Stimulated activated CD8-positive, alpha-beta memory T cell treated with anti-CD3 and anti-CD28 coated beads, Interleukin-4, amount 100 ng/mL, for 1 hour (primary cell): ENCODE measurements at places on chromosomes 4 and X.

GRCh38 chr4:84159762-84160161 lies 339.3 kb downstream of the NKX6-1 start:
- DNase-seq, result no peak

DNA sequence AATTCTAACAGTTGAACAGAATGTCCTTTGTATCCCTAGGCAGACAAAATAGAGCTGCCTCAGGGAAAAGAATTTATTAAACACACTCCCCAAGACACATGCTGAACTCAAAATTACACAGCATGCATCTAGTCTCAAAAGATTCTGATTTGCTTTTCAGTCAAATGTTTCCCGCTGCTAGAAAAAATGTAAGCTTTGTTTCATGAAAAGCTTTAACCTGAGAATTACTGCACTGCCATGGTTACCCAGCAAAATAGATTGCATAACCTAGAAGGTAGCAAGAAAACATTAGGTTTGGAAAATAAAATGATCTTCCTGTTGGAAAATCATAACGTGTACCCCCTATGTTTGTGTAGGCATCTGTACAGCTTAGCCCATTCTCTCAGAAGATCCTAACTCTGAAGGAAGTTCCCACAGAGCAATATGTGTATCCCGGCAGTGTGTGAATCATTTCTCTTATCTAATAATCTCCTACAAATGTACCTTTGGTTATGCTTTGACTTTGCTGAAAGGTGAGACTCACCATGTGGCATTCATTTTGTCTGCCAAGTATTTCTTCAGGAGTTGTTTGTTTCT lies 646.9 kb downstream of the STPG2 start:
- no peak for DNase-seq

DNA sequence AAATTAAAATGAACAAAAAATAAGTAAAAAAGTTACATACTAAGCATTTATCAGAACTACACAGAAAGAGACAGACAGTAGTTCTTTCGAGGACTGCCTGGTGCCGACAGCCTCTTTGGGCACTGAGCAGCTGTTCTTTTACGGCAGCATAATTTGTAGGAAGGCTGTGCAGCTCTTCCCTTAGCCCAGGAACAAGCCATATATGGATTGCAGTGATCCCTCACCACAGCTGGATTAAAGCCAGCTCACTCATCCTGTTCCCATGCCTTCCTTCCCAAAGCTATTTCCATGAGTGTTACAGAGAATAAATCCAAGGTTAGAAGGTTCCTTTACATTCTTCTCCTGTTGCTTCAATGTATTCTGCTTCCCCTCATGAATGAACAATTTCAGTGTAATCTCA lies 71.7 kb downstream of the DDX60L start:
- DNase-seq, result no peak

GRCh38 chr4:151555151-151555945 lies 146.4 kb downstream of the FHIP1A start:
- DNase-seq, result no peak

- no peak for DNase-seq
Measured at GRCh38 chrX:107502316-107502715, 52.9 kb downstream of the FRMPD3 start.

GRCh38 chrX:56219700-56220099 lies 12.5 kb upstream of the KLF8 start:
- no peak for DNase-seq

DNA sequence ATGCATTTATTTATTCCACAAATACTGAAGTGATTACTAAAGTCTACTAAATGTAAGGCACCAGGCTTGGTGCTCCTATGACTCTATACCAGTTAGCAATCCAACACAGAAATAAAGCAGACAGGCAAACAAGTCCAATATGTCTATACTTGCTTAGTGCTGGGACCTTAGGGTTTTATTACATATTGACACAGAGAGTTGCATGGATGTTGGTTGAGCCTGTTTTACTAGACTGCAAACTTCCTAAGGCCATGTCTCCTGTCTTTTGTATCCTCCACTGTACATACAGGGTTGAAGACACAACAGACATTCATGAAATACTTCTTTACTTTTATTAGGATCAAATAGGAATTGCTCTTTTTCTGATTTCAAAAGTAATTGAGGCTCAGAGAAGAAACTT lies 69.0 kb downstream of the LNX1 start:
- no peak for DNase-seq

DNA sequence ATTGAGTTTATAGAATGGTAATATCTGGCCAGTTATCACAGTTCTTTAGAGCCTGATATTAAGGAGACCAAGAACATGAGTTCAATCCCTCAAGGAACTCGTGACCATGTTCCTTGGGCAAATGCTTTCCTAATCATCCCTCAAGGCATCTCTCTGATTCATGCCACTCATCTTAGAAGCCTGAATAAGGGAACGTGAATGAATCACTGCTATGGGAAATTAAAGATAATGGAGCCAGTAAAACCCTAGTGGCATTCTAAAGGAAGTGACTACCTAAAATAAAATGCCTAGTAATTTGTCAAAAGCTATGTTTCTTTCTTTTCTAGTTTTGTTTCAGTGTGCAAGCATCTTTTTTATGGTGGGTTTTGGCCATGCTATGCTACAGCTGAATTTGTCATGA lies 1161.3 kb downstream of the C4orf33 start:
- DNase-seq, result no peak

GRCh38 chr4:182625193-182625592 lies 292.0 kb downstream of the DCTD start:
- DNase-seq, result no peak

- no peak for DNase-seq
Measured at GRCh38 chr4:54745031-54745770, 87.4 kb downstream of the KIT start.

GRCh38 chr4:105520819-105521790 lies 31.3 kb upstream of the ARHGEF38 start:
- no peak for DNase-seq

DNA sequence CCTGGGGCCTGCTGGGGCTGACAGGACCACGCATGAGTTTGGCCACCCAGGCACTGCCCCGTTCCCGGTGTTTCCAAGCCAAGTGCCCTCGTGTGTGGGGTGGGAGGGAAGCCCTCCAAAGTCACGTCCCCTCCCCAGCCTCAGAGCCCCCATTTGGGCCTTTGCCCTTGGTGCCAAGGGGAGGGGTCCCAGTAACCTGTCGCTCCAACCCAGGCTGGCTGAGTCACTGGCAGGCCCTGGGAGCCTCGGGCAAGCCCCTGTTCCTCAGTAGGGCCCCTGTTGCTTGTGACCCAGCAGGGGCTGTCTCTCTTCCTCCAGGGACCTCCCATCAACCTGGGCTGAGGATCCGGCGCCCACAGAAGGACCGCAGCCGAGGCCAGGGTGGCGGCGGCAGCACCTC lies 10.7 kb upstream of the HAUS7 start:
- no peak for DNase-seq

DNA sequence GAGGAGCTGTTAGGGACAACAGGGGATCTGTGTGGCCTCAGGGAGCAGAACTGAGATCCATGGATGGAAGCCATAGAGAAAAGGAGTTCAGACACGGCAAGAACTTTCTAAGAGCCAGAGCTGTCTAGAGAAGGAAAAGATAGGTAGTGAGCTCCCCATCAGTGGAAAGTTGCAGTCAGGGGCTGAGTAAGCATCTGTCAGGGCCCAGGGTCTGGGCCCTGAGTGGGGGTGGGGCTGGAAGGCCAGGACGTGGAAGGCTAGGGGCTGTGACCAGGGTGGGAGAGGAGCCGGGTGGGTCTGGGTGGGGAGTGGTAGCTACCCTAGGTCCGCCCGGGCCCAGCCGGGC lies 324 bp upstream of the MSN start:
- DNase-seq, result no peak

GRCh38 chr4:99848591-99849001 lies 32.0 kb downstream of the DAPP1 start:
- no peak for DNase-seq

DNA sequence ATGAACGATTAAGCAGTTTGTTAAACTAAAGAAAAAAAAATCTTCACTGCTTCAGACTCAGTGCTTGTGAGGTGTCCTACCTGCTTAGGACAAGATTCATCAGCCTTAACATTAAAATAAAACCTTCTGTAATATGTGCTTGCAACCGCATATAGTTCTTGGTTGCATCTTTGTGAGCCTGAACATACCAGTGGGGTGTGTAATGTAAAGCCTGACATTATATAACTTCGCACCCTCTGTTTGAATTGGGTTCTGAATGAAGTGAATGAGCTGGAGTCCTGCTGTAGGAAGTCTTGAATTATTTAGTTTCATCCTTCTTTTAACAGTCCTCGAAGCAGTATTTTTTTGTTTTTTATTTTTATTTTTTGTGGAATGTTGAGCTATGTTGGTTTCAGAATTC lies 3.1 kb downstream of the KDM6A start:
- DNase-seq, result no peak

DNA sequence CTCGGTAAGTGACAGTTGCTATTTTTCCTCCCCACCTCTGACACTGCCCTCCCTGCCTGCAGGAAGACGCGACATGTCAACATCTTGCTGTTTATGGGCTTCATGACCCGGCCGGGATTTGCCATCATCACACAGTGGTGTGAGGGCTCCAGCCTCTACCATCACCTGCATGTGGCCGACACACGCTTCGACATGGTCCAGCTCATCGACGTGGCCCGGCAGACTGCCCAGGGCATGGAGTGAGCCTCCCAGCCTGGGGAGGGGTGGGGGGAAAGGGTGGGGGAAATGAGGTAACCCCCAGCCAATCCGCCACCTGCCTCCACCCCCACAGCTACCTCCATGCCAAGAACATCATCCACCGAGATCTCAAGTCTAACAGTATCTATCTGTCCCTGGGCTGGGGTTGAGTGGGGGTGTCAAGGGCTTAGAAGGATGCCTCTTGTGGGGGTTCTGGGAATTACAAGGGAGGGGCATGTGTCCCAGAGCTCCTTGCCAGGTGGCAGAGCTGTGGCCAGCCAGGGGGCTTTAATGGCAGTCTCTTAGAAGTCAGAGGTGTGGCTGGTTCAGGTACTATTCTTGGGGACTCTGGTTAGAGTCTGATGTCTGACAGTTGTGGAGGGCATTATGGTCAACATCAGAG lies 7.8 kb downstream of the ARAF start:
- no peak for DNase-seq

DNA sequence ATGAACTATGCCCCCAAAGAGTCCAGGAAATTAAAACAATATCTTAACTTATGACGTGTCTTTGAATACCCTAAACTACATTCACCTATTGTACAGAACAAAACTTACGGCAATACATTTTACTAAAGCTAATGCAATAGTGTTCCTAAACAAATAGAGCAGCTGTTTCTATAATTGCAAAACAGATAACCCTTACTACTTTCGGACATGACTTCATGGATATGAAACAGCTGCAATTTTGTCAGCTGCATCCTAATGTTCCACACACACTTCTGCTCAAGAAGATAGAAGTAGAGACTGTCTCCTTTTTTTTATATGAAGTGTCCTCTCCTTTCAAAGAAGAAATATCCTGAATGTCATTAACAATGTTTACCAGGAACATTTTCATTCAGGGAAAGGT lies 174.9 kb downstream of the ACTRT1 start:
- DNase-seq, result no peak

- DNase-seq, result no peak
Measured at GRCh38 chr4:28682847-28683246, 1822.2 kb downstream of the STIM2 start.

DNA sequence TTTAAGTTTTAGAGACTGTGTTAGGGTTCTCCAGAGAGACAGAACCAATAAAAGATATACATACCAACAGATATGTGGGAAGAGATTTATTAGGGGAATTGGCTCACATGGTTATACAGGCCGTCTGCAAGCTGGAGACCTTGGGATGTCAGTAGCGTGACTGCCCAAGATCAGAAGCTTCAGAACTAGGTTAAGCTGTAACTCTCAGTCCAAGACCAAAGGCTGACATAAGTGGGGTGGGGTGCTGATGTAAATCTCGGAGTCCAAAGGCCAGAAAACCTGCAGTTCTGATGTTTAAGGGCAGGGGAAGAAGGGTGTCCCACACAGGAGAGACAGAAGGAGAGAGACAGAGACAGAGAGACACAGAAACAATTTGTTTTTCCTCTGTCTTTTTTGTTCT lies 10.5 kb downstream of the CLDN34 start:
- DNase-seq, result no peak

GRCh38 chrX:3252744-3253143 lies 93.7 kb downstream of the MXRA5 start:
- no peak for DNase-seq

GRCh38 chr4:71261633-71262121 lies 77.1 kb upstream of the SLC4A4 start:
- no peak for DNase-seq

DNA sequence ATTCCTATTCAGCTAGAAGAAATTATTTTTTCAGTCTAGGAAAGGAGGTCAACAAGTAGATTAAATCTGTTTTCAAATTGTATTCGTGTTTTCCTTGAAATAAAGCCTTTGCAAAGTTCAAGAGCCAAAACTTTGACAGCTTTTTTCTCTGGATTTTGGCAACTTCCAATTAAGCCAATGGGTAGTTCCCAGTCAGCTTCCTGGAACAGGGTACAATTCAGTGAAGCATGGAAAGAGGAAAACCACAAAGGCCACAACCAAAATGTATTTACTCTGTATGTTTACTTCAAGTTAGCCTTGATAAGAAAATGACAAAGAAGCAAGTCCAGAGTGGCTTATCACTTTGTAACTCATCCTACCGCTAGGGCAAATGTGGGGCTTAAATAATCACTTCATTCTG lies 188.6 kb downstream of the COMMD8 start:
- DNase-seq, result no peak

- DNase-seq, result no peak
Measured at GRCh38 chr4:4501679-4502078, 40.2 kb downstream of the STX18 start.

DNA sequence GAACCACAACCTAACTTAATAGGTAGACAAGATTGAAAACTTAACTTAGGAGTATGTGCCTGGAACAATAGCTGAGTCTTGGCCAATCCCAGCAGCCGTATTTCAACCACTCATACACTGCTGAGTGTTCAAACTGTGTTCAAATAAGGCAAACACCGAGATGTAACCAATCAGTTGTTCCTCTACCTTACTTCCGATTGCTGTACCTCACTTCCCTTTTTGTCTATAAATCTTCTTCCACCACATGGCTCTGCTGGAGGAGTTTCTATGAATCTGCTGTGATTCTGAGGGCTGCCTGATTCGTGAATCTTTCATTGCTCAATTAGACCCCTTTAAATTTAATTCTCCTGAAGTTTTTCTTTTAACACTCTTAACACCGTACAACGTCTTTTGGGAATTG lies 108.0 kb downstream of the ANAPC4 start:
- no peak for DNase-seq

DNA sequence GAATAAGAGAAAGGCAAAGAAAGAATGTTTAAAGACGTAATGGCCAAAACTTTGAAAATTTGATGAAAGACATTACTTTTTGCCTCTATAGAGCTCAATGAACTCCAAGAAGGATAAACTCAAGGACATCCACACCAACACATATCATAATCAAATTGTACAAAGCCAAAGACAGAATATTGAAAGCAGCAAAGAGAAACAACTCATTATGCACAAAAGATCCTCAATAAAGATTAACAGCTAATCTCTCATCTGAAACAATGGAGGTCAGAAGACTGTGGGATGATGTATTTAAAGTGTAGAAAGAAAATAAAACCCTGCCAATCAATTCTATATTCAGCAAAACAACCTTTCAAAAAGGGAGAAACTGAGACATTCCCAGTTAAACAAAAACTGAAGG lies 129.1 kb upstream of the TEX13D start:
- no peak for DNase-seq

- no peak for DNase-seq
Measured at GRCh38 chr4:23889814-23890341, at the start of gene PPARGC1A. TSS of gene PPARGC1A (minus strand) at chr4:23890047. CDS start at chr4:23889957, 90 bp downstream.

GRCh38 chrX:107571296-107571998 lies 56.9 kb upstream of the PRPS1 start:
- DNase-seq, result no peak

- no peak for DNase-seq
Measured at GRCh38 chrX:11588097-11588496, 77.6 kb downstream of the ARHGAP6 start.

- DNase-seq, result no peak
Measured at GRCh38 chrX:134734466-134734952, 76.2 kb upstream of the PLAC1 start.
